ENCODE measurements at places on chromosomes 7 and 10.

DNA sequence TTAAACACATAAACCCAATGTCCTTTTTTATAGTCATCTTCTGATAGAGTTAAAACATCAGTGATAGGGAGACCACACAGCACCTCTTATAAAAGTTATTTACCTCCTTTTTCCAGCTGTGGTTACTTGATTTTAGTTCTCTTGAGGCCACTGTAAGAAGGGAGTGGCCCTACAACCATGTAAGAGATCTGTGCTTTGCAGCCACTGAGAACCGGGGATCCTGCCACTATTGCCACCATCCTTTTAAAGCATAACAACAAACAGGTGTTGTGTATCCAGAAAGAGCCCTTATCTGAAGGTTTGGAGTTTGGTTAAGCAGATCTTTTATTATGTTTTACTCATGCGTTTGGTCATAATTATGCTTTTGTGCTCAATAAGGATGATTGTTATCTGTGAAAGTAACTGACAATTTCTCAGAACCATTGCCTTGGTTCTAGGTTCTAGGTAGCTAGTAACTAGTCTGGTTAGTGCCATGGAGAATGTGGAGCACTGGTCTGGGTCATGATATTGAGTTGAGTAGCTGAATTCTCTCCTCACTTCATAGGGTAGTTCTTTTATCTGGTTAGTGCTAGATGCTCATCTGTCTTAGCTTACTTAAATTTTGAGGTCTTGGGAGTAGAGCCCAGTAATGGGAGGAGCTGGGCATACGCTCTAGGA lies 56.5 kb downstream of the ST7 start:
- DNase-seq, result no peak

DNA sequence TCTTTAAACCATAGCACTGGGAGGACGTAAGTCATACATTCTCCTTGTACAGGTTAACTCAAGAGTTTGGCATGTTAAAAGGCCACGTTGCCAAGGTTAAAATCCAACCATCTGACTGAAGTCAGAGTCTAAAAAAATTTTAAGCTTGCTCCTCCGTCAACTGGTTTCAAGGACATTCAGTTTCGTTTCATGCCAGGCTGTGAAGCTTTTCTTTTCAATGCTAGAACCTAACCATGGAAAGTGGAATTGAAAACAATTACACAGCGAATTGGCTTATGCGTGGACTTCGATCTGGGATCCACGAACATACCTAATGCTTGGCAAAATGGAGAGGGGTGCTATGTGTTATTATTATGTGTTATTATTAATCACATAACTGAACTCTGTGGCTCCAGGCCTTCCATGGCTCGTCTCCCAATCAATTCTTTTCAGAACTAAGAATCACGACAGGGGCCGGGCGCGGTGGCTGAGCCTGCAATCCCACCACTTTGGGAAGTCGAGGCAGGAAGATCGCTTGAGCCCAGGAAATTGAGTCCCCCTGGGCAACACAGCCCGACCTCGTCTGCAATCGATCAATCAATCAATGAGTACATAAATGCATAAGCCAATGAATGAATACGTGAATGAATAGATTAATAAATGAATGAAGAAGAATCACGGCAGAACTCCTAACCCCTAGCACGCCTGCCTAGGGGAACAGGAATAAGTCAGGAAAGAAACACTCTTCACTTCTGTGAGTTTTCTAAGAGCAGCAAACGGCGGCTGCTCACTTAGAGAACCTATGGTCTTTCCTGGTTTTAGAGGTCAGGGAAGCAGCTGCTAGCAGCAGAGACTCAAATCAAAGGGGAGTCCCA lies 733 bp upstream of the ARL5B start:
- peak; percentile 24 for DNase-seq

- DNase-seq, result peak; percentile 78
Observed at GRCh38 chr10:119652361-119652730, 1.2 kb downstream of the BAG3 start.

DNA sequence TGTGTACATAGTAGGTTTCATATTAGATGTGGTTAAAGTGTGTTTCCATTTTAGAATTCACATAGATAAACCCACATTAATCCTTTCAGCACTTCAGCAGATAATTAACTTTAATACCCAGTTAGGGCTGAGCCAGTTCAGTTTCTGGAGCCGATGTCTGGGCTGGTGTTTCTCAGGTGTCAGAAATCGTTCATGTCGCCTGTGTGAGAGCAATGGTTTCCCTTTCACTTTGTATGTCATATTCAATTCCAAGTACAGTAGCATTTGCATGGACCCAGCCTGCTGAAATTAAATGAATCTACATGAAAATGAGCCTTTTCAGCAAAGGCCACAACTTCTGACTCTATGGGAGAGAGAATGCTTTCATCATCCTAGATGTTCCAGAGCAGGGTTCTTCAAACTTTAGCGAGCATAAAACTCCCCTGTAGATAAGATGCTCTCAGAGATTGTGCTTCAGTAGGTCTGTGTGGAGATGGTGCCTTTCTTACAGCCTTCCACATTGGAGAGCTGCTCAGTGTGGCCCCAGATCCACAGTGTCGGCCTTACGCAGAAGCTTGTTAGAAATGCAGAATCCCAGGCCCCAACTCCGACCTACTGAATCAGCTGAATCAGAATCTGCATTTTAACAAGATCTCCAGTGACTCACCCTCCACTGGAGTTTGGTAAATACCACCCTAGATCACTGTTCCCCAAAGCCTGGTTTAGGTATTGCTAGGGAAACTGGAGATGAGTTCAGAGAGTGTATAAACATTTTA lies 19.6 kb downstream of the WIPF3 start:
- no peak for DNase-seq

- no peak for DNase-seq
Observed at GRCh38 chr7:82469207-82469606, 25.6 kb upstream of the CACNA2D1 start.

GRCh38 chr7:77933394-77933793 lies 134.8 kb downstream of the PHTF2 start:
- peak; percentile 68 for DNase-seq

- no peak for DNase-seq
Observed at GRCh38 chr10:78196964-78197363, 163.3 kb downstream of the RPS24 start.

DNA sequence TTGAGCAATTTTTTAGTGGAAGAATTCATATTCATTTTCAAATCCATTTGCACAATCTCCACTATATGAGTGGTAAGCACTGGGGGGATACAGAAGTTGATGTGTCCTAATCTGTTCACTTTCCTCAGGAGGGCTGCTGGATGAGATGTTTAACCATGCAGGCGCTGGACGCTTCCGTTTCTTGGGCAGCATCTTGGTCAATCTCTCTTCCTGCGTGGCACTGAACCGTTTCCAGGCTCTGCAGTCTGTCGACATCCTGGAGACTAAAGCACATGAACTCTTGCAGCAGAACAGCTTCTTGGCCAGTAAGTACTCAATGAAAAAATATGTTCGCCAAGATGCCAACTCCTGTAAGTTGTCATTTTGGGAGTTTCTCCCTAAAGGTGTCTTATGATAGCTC lies 179.3 kb downstream of the ABCA13 start:
- no peak for DNase-seq

DNA sequence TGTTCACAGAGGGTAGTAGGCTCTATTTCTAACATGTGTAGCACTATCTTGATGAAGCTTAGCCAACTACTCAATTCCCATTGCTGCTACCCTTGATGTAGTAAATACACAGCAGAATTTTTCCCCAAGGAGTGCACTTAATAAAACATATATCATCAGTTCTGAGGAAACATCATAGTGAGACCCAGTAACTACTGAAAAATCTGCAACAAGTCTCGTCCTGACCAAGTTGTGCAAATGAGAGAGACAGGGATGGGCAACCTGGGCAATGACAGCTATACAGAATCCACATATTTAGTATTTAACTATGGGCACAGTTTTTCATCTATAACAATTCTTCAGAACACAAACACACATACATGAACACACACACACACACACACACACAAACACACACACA lies 1073.8 kb upstream of the SORCS1 start:
- no peak for DNase-seq

GRCh38 chr10:122258136-122259074 lies 12.7 kb upstream of the BTBD16 start:
- peak; percentile 25 for DNase-seq

DNA sequence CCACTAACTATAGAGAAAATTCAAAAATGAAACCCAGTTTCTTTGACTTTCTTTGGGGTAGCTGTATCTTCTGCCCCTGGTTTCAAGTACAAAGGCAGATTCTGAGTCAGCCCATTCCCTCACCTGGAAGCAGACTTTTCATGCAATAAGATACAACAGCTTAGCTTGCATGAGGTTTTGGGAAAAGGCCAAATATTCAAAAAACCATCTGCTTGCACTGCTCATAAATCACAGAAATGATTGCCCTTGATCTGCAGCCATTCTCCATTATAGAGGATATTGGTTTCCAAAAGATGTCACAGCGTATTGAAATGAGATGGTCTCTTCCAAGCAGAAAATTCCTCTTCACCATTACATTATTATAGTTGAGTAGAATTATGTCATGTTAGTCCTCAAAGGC lies 354.0 kb downstream of the PHF14 start:
- DNase-seq, result no peak

- DNase-seq, result no peak
Observed at GRCh38 chr10:52756295-52756694, 16.3 kb downstream of the MBL2 start.

GRCh38 chr10:117163061-117163953 lies 25.2 kb upstream of the VAX1 start:
- no peak for DNase-seq

GRCh38 chr10:133364645-133365431 lies 7.0 kb upstream of the FUOM start:
- DNase-seq, result no peak

DNA sequence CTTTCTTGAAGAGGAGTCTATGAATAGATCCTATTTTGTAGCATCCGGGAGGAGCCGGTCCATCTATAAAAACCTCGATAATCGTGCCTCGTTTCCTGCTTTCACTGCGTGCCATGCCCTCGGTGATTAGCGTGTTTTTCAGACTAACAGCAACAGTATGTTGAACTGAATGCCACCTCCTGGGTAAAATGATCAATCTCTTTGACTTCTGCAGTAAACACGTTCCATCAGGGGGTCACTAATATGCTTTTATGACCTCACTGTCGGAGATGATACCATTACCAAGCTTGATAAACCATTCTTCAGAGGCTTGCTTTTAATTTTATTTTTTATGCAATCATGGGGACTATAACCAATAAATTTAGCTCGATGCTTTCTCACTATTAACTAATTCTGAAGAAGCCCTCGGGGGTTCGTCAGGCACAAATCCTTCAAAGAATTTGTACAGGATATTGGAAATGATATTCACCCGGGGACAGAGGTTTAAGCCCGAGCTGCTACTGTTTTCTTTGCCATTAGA lies 228.3 kb downstream of the ADARB2 start:
- DNase-seq, result no peak

DNA sequence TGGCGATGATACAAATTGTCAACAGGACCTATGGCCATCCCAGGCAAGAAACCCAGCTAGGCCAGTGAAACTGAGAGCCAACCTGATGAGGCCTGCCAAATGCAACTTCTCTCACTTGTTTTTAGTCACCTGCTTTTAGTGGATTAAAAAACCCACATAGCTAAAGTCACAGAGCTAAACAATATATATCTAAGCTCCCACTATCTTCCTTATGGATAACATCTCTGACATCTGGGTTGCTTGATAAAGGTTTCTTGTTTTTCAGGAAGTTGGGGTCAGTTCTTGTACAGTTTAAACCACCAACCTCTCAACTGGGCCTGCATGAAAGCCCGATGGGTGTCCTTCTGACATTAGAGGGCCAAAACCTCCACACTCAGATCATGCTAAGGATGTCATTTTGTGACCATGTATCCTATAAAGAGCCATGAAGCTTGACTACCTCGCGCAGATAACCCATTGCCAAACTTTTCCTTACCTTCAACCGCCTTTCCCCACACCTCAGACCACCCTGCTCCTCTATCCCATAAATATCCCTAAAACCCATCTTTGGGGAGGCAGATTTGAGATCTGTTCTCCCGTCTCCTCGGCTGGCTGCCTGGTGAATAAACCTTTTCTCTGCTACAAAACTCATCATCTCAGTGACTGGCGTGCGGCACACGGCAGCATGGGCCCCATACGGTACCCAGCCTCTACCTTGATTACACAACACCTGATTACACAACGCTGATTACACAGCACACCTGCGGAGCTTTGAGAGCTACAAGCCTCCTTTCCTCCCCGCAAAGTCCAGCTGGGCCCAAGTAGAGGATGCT lies 797 bp upstream of the STMP1 start:
- no peak for DNase-seq

- DNase-seq, result no peak
Observed at GRCh38 chr10:110762849-110763211, 108.9 kb upstream of the PDCD4 start.

DNA sequence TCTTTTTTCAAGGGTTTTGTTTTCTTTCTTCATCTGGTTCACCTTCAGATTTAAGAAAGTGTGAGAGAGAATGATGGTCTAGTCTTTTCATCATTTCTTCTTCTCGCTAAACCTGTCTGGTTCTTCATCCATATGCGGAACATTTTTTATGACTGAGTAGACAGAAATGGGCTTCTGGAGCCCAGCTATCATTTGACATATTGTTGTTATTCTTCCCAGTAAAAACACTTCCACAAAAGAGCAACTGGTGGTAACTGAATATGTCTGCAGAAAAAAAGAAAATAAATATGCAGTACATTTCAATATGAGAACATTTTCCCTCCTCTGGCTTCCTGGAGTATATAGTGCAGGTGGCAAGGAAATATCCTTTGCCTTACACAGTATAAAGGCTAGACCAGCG lies 209.5 kb downstream of the JCAD start:
- DNase-seq, result no peak

GRCh38 chr10:58278274-58278961 lies 9.5 kb downstream of the CISD1 start:
- no peak for DNase-seq

DNA sequence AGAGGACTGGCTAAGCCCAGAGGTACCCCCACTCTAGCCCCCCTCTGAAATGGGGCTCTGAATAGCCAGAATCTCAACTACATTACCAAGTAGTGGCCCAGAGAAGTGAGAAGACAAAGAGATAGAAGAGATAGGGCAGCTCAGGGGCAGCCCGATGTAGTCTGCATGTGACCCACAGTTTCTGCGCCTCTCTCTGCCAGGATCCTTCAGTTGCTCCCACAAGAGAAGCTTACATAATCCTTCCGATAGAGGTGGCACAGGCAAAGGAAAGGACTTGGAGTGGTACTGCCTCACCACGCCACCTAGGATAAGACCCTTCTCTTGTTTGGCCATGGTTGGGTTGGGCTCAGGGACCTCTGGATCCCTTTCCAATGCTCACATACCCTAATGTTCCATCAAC lies 5.4 kb upstream of the PDE1C start:
- no peak for DNase-seq

DNA sequence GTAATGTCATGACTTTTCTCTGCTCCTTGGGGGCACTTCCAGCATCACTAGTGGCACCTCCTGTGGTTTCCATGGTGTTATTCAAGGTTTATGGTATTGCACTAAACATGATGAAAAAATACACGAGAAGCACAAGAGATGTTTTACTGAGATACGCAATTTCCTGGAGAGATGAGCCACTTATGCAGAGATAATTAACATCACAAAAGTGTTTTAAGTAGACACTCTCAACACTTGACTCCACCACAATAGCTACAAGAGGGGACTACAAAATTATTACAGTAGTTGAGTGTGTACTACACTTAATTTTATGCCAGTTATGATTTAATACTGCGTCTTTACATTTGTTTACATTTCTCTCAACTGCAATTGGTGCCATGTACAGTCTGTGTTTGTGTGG lies 906.7 kb downstream of the DNAJB9 start:
- DNase-seq, result no peak

GRCh38 chr7:45088146-45088701 lies 545 bp downstream of the NACAD start:
- DNase-seq, result no peak

All from fibroblast of skin of back (primary cell).